ENCODE measurements at places on chromosomes 2 and 18.

DNA sequence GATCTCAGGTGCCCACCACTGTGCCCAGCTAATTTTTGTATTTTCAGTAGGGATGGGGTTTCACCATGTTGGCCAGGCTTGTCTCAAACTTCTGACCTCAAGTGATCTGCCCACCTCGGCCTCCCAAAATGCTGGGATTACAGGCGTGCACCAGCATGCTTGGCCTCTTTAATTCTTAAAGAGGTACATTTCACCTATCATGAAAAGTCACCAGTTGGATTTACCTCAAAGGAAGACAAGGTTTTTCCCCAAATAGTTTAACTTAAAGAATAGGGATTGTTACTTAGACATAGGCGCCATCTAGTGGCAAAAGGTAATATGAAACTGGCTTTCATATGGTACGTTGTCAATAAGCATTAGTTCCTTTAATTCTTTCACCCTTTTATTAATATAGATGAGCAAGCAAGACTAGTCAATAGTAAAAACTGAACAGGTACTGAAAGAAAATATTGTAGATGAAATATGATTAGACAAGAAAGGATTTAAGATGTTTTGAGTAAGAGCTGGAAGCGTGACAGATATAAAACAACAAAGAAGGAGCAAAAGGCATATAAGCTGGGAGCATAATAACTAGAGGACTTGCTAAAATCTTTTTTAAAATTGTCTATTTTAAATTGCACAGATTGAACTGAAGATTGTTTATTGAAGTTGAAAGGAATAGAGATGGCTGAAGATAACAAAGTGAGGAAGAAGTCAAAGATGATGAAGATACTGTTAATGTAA, 35.0 kb upstream of the PSMD14 start:
- no peak for DNase-seq

GRCh38 chr18:74255131-74255616, 36.6 kb downstream of the CYB5A start:
- DNase-seq, result no peak

- DNase-seq, result no peak
Measured at GRCh38 chr2:98282109-98282508, 64.1 kb upstream of the CNGA3 start.

DNA sequence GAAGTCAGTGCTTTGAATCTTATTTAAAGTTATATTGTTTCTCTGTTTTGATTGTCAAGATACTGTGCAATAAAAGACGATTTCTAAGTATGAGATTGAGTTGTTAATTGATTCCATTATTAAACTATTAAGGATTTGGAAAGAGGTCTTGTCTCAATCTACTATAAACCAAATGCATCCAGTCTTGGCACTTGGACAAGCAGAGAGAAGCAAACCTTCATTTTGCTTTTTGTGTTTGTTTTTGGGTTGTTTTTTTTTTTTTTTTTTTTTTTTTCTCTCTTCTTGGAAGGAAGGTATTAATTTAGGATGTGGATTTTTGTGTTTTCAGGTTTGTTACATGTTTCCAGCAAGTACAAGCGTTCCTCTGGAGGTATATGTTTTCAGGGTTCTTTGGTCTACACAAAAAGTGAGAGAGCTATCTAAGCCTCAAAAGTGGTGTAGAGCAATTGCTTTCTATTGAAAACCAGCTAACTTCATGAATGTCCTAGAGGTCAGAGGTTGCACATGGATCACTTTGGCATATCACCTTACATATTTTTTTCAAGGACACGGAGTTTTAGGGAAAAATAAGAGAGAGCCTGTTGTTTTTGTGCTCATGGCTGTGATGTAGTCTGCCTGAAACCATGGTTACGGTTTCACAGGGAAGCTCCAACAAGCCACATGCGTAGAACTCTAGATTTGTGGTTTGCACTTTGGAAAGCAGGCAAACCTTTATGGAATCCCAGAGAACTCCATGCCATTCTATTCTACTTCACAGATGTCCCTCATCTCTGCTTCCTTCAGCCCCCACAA, 1.8 kb downstream of the PRKCE start:
- DNase-seq, result no peak

DNA sequence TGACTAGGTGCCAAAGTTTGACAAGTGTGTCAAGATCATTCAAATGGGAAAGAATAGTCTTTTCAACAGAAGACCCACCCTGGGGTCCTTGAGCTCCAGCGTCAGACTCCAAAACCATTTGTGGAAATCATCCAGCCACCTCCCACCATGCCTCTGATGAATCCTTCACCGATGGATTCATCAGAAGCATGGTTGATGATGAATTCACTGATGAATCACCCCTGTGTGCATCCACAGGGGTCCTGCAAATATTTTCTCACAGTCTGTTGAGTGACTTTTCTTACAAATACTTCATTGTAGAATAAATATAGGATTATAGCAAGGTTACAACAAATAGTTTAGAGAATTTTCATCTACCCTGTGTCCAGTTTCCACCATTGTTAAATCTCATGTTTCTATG, 4.3 kb downstream of the UGT1A9 start:
- DNase-seq, result no peak
